Fibroblast of upper back skin (primary cell): ENCODE measurements at places on chromosomes 6 and 20.

DNA sequence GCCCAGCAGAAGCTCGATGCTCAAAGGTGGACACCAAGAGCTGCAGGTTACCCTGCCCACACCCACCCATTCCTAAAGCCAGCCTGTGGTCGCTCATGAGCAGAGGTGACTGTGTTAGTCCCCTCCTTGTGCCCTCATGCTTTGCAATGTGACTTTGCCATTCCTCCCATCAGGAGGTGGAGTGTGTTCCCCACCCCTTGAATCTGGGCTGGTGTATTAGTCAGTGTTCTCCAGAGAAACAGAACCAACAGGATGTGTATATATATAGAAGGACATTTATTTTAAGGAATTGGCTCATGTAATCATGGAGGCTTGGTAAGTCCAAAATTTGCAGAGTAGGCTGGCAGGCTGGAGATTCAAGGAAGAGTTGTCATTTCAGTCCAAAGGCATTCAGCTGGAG, 54.4 kb upstream of the RNF24 start:
- peak; percentile 51 for DNase-seq

DNA sequence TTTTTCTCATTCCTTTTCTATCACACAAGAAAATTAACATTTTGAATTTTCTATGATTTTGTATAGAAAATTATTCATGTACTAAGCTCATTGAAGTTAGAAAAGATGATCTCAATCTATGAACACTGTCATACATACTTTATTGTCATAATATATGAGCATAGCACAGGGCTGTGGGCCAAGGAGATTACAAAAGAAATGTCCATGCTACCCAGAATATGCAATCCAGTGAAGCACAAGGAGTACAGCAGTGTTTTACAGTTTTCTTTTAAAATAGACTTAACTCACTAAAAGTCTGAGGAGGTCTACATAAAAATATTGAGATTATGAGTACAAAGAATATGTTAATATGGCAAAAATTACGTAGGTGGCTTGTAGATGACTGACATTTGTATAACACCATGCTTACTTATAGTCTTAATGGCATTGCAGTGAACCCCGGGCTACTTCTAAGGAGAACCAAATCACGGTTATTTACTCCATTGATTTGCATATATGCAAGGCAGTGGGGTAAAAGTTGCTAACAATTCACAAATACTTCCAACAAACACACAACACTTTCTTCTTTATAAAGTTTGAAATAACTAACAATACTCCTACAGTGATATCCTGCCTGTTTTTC, 257.1 kb downstream of the BCKDHB start:
- DNase-seq, result peak; percentile 77

GRCh38 chr6:97572943-97573342, 289.9 kb upstream of the MMS22L start:
- no peak for DNase-seq

DNA sequence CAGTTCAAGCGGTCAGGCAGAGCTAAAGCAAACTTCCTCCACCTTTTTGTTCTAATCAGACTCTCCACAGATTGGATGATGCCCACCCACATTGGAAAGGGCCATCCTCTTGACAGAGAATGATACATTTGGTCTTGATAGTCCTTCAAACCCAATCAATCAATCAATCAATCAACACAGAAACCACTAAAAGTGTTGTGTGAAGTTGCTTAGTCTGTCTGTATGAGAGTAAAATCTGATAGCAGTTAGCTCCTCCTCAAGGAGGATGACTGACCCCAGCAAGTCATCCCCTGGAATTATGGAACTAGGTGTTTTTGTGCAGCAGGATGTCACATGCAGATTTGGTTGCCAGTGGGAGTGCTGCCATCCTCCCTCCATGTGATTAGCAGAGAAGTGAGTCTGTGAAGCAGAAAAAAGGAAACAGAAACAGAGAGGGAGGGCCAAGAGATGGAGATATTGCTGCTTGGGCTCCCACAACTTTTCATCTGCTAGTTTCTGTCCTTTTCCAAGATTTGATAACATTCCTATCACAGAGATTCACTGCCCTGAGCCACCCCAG, 32.0 kb upstream of the SSTR4 start:
- DNase-seq, result no peak

GRCh38 chr6:25297823-25298522, 18.8 kb downstream of the CARMIL1 start:
- no peak for DNase-seq

DNA sequence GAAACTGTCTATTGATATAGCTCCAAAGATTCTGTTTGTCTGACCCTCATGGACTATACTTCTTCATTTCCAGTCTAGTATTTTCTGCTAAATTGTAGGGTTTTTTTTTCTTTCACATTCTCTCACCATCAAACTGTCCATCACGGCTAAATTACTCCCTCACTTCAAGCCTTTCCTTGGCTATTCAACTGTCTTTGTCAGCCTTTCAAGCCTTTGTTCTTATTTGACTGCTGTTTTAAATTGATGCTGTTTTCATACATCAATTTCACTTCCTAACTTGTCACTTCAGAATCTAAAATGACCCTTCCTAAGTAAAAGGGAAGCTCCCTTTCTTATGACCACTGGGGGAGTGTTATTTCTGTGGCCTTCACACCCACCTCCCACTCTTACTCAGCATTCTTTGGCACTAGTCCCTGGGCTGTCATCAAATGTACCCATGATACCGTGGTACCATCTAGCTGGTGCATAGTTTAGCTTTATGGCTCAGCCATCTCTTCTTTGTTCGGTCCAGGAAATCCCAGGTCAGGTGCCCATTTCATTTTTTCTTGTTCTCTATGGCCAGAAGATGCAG, 8.6 kb downstream of the GJA1 start:
- peak; percentile 10 for DNase-seq
